ENCODE measurements at places on chromosomes 4 and X.

GRCh38 chrX:85630901-85631300, 251.4 kb upstream of the POF1B start:
- DNase-seq, result no peak

DNA sequence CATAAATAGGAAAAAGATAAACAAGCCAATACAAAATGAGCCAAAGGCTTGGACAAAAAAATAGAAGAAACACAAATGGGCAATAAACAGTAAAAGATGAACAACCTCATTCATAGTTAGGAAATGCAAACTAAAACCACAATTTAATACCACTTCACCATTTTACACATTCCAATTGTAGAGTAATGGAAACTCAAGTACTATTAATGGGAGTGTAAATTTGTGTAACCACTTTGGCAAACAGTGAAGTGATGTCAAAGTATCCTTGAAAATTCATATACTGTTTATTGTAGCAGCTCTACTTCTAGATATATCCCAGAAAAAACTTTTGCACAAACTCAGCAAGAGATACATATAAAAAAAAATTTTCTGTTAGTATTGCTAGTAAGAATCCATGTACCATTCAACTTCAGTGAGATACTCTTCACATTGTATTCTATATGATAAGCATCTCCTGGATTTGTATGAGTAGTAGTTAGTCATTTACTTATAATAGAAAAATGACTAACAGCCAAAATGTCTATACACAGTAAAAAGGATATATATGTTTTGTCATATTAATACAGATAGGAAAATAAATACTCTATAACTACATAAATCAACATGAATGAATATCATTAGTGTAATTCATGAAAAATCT, 229.8 kb downstream of the DKK2 start:
- no peak for DNase-seq

GRCh38 chr4:145870155-145871020, 68.2 kb downstream of the ZNF827 start:
- no peak for DNase-seq

- DNase-seq, result no peak
Measured at GRCh38 chrX:40772290-40772689, 36.9 kb upstream of the MED14 start.

- no peak for DNase-seq
Measured at GRCh38 chr4:96879527-96879926, 1039.6 kb downstream of the PDHA2 start.

GRCh38 chr4:139988863-139989765, 164.9 kb downstream of the MAML3 start:
- peak; percentile 91 for DNase-seq

DNA sequence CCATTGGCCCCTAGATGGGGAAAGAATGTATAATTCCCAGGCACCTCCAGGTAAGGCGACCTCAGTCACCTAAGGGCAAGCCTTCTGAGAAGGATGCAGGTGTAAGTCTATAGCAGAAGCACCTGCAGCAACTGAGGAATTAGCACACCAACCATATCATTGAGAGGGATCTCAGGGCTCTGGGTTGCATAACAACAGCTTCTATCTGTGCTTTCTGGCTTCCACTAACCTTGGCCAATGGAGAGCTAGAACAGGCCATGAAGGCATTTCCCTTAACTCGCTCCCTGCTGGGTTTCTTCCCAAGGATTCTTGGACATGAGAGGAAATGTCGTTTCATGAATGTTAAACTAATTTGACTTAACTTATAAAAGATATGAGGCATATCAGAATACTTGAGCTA, 177.8 kb upstream of the GK2 start:
- DNase-seq, result no peak

Data from lung microvascular endothelial cell (primary cell).